Vagina (tissue), 2 donors: ENCODE measurements at places on chromosomes 4 and X.

DNA sequence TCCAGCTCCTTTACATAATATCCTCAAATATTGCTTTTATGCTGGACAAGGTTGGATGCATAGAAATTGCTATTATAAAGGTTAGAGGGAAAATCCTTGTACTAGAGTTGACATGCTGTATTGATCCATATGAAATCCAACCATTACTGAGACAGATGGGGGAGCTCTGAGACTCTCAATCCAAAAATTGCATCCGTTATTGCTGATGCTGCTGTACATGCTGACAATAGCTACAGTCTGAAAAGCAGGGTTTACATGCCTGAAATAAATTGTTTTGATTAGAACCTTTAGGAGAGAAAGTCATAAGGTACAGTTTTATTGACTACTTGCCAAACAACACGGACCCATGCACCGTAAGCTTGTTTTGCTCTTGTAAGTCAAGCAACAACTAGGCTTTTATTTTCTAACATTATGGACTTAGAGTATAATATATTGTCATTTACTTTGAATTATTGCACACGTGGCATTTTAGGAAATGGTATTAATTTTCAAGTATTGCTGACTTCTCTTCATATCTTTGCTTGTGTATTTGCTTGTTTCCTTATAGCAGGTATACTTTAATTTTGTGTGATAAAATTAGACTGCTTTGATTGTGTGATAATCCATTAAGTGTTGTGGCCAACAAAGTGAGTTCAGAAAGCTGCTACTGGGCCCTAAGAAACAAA lies 1365.2 kb downstream of the STIM2 start:
- DNase-seq: no peak

DNA sequence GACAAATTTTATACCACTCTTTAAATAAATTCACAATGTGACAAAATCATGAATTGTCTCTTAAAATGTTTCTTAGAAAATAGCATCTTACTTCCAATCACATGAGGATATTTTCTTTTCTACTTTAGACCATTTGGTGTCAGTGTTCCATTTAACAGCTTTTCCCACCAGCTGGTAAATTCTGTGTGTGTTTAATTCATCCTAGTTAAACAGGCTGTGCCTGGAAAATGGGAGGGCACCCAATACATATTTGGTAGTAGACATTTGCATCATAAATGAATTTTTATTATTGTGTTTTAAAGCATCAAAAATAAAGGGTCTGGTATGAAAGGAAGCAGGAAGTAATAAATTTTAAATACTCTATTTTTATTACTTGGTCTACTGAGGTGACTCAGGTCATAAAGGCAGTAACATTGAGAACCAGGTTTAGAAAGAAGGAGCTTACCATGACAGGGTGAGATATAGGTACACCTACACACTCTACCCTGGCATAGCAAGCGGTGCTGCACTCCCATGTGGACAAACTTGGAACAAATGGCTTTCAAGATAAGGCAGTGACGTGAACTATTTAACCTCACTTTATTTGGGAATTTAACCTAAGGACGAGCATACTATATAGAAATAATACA lies 344.5 kb downstream of the BMPR1B start:
- no peak for DNase-seq

- no peak for DNase-seq
Observed at GRCh38 chrX:124917011-124917410, 402.7 kb upstream of the TEX13C start.

- DNase-seq: no peak
Observed at GRCh38 chr4:25827897-25828296, 34.9 kb downstream of the SEL1L3 start.
